HS-27A (cell line): ENCODE measurements at places on chromosomes 1 and 21.

DNA sequence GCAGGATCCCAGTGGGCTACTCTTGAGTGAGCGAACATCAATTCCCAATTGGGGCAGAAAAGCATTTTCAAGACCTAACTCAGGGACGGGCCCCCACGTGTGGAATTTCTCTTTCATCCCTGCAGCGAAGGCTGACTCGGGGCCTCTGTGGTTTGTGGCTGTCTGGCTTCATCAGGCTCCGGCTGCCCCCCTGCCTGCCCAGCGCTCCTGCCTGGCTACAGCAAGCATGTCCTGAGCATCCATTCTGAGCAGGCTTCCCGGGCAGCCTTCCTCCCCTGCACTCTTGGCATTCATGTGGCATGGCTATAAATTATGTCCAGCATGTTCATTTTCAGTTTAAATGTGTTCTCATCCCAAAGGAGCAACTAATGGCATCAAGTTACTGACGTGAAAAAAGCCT is 588.1 kb downstream of the KIF26B start:
- no peak for DNase-seq

GRCh38 chr1:63367215-63368103 is at the start of gene ALG6:
ALG6 (plus strand) TSS chr1:63367627; CDS start chr1:63370978, 3,351 bp downstream.
- DNase-seq = peak; percentile 79

DNA sequence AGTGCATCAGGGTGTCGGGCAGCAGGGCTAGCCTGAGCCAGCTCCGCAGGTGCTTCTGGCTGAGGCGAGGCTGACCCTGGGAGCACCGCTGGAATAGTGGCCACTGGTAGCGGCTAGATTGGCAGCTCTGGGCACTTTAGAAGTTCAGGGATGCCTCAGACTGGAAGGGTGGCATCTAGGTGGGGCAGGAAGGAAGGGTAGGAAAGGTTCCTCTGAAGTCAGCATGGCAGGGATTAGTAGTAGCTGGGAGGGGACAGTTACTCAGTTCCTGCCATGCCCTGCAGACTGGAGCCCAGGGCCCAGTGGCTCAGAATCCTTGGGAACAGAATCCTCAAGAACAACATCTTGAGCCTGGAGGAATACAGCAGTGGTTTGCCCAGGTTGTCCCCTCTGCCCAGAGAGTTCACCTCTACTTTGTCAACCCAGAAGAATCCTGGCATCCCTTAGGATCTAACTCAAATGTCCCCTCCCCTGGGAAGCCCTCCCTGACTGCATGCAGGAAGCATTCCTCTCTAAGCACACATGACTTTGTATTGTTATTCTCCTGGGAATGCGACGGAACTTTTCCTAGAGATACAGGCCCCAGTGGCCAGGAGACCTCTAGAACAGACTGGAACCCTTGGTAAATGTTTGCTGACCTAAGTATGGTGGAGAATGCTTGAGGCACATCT is 39.5 kb upstream of the BCAR3 start:
- DNase-seq = no peak

DNA sequence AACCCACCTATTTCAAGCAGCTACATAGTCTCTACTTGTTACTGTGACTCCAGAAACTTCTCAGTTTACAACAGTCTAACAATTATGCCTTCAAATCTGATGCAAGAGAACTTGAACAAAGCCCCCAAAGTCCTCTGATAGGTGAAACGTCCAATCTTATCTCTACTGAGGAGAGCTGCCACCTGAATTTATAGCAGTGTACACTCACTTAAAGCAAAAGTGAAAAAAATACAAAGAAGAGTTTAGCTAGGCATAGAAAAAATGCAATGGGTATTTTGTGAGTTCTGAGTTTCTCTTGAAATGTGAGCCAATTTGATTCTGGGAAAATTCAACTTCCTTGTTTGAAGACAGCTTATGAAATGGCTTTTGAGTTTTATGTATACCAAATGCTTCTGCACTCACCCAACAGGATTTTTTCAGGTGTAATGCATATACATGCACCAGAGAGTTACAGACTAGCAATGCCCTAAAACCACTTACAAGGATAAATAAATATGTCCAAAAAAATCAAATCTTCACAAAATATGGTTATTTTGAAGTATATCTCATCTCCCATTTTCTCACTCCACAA is 17.8 kb upstream of the CLIC6 start:
- DNase-seq = no peak

GRCh38 chr1:220300442-220301121 is 28.3 kb upstream of the RAB3GAP2 start:
- DNase-seq = no peak

DNA sequence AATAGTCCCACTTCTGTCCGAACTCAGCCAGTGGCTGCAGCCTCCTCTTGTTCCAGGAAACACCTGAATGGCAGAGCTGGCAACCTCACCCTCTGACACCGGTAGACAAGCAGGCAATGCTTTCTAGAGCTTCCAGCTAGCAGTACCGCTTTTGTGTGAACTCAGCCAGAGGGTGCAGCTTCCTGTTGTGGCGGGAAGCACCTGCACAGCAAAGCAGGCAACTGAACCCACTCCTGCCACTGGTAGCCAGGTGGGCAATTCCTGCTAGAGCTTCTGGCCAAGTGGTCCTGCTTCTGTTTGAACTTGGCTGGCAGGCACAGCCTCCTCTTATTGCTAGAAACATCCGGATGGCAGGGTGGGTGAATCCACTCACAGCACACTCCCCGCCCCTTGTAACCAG is 40.1 kb upstream of the TMPRSS15 start:
- no peak for DNase-seq

GRCh38 chr1:39458991-39459390 is 32.4 kb upstream of the BMP8A start:
- no peak for DNase-seq

GRCh38 chr1:197921235-197922069 is 4.3 kb downstream of the LHX9 start:
- DNase-seq = no peak

DNA sequence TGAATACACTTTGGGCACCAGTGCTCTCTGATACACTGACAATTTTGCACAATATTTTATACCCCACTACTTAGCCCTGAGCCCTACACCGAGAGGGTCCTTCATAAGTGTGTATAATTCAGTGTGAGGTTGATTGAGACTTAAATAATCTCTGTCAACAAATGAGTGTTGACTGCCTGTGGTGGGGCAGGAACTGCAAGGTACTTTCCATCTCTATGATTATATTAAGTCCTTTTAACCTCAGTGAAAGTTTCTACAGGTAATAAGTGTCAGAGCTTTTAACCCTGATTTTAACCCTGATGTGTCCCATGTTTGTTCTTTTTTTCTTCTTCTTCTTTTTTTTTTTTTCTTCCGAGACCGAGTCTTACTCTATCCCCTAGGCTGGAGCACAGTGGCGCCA is 5.8 kb downstream of the CASQ1 start:
- DNase-seq = no peak

DNA sequence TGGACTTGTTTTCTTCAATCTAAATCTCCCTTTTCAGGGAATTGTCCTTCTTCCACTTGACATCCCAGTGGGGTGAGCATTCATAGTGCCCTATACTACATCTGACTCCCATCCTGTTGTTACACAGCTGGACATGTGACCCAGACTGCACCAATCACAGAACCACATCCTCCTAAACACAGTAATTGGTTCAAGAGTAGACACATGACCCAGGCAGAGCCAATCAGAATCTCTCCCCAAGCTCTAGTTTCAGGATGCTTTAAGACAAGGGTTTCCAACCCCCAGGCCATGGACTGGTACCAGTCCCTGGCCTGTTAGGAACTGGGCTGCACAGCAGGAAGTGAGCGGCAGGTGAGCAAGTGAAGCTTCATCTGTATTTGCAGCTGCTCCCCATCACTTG is 5.6 kb upstream of the DDOST start:
- no peak for DNase-seq

DNA sequence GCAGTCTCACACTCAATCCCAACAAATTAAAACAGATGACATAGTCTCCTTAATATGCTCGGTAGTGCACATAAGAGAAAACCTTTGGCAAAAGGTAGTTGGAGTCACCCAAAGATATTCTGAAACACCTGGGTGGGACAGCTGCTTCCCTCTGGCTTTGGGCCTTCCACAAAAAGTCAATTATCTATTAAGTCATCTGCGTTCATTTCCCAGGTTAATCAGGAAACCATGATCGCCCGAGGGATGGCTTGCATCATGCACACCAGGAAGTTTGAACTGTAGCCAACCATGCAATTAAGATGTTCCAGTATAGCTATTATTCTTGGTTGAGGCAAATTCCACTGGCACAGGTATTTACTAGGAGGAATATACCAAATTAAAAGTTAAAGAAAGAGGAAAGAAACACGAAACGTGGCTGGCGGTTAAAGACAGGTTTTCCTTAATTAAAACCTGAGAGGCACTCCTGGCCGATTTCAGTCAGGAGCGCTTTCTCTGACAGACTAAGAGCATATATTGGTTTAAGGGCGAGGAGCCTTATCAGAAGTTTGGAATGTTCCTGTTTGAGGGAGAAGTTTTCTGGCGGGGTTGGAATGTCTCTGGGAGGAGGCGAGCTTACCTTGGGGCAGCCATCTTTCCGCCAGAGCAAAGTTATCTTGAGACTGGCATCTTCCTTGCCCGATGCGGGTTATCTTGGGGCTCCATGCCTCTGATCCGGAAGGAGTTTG is 19.9 kb downstream of the CLDN17 start:
- DNase-seq = no peak

GRCh38 chr1:3174487-3175247 is 105.7 kb downstream of the PRDM16 start:
- DNase-seq = no peak

GRCh38 chr1:160904783-160905616 is 20.0 kb upstream of the ITLN1 start:
- no peak for DNase-seq

GRCh38 chr1:211514030-211514754 is 22.2 kb upstream of the RD3 start:
- DNase-seq = peak; percentile 57

DNA sequence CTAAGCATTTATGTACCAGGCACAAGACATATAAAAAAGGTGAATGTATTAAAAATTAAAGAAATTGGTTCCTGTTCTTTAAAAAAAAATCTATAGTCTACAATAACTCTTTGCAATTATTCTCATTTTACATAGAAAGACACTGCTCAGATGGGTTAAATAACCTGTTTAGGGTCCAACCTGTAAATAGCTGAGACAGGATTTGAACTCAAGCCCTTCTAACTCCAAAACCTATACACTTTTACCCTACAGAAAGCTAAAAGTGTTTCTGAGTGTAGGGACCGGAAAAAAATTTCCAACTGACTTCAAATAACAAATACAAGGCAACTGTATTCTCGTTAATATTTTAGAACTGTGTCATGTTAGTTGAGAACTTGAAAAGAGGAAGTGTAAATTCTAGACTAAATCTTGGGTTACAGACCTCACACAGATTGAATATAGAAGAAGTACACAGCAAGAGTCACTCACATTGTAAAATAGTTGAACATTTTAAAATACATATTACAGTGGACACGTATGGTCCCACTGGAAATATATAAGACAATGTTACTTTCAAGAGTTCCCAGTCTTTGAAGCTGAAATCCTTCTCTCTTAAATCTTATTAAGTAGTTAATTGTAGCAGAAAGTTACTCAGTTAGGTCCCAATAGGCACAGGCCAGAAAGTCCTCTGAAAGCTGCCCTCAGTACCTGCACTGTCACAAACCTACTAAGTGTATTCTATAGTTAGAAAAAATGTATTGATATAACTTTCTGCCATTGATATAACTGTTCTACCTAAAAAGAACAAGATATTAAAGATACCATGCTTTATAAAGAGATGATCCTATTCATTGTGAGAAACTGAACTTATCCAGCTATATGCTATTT is 7.3 kb downstream of the EDEM3 start:
- DNase-seq = no peak

DNA sequence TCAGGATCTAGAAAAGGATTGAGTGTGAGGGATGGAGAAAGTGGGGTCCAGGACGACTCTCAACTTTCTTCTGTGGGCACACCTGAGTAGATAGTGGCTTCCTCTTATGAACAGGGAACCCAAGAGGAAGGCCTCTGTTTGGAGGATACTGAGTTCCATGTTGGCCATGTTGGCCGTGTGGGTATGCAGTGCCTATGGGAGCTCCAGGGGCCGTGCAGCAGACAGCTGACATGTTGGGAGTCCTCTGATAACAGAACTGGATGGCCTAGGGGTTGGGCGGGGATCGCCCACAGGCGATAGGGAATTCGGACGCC is 43.0 kb downstream of the TMEM53 start:
- no peak for DNase-seq

- no peak for DNase-seq
Observed at GRCh38 chr1:32181563-32181962, 2.1 kb downstream of the TXLNA start.

DNA sequence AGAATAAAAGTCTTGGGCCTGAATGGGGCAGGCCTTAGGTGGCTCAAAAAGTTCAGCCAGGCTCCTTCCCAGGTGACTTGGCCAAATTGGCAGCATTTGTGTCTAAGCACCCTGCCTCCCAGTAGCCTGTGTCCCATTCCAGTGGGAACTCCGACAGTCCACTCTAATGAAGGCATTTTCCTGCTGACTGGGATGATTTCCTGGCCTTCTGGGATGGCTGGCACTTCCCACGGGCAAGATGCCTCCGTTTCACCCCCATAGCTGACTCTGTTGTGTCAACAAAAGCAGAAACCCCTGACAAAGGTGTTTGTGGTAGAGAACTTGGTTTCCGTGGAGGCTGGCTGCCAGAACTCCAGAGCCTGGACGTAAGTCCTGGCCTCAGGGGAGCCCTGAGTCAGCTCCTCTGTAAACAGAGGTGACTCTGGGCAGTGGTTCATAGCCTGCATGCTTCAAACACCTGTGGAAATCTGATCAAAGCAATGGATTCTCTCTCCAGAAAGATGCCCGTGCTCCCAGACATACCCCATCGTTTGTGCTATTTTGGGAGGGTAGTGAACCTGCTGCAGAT is 36.6 kb downstream of the WNT3A start:
- DNase-seq = no peak
